ENCODE measurements at places on chromosomes 12 and 14.

DNA sequence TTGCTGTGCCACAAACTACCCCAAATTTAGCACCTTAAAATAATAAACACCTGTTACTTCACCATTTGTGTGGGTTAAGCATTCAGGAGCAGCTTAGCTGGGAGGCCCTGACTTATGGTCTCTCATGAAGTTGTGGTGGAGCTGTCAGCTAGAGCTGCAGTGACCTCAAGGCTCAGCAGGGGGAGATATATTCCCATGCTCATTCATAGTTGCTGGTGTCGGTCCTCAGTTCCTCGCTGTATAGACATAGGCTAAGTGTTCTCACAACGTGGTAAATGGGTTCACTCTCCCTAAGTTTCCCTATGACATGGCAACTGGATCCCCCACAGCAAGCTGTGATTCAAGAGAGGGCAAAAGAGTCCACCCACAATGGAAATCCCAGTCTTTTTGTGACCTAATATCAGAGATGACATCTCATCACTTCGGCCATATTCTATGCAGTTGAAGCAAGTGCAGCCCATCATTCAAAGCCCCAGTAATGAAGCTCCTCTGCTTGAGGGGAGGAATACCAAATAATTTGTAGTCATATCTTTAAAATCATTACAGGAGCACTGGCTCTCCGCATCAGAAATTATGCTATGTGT, 41.1 kb downstream of the PRB3 start:
- peak; percentile 55 for DNase-seq

DNA sequence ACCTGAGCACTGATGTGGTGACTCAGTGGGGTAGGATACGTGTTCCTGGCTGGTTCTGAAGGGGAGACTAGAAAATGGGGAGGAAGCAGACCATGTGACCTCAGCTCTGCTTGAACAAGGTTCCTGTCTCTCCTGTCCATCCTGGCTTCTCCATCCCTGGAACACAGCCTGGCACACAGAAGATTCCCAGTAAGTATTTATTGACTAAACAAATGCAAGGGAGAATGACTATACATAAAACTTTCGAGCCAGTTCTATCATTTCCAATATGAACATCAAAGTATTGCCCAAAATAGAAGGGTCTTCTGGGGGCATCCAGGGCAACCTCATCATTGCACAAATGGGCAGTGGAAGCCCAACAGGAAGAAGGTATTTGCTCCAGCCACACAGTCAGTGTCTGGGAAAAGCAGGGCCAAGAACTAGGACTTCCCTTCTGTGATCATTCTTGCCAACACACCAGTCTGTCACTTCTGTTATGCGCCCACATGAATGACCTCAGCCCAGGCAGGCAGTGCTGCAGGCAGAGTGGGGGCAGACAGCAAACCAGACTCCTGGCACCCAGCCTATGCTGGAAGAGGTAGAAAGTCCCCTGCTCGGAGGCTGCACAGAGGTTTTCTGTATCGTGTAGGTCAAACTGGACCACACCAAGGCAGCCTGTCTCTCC, 5.6 kb upstream of the SERPINA9 start:
- no peak for DNase-seq

- DNase-seq = no peak
Observed at GRCh38 chr14:71733210-71733883, 198.9 kb upstream of the RGS6 start.

DNA sequence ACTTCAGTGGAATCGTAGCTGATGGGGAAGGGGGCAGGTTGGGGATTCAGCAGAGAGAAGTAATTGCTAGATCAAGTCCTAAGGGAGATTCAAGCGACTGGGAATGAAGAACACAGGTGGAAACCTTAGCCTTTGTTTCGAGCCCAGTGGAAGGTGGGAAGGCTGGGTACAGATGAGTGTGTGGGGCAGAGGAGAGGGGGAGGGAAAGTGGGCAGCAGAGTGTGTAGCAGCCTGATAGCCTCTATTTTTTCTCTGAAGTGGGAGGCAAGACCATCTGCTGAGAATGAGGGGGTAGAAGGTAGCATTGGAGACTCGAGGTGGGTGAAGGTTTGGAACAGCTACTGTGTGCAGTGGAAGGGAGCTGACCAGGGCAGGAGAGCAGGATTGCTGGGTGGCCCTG, 91.0 kb downstream of the ADCK1 start:
- no peak for DNase-seq

GRCh38 chr14:102928412-102929240, 6.2 kb downstream of the AMN start:
- DNase-seq = no peak

DNA sequence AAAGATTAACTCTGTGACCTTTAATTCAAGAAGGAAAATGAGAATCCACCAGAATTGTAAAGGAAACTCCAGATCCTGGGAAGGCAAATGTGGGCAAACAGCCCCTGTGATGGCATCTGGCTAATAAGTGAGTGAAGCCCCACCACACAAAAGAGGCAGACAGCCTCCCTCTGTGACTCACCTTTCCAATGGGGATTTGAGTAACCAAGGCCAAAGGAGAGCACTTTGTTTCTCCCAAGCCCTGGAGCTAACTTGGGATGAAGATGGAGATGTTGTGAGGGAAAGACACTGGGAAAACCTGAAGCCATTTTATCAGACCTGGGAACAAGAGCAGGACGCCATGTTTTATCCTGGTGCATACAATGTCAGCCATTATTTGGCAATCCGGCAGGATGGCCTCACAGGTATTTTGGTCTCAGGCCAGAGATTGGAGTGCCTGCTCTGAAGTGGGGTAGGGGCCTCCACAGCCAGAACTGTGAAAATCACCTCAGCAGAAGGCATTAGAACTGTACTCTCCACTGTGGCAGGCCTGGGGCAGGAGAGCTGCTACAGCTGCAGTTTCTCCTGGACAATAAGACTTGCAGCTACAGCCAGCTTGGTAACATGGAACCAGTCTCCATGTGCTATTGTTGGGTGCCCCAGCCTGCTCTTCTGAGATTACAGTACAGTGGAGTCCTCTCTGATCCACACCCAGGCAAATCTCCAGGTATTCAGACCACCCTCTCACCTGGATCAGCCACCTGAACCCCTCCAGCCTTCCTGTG, 96.6 kb upstream of the PCED1B start:
- no peak for DNase-seq

- no peak for DNase-seq
Observed at GRCh38 chr12:25965682-25966081, 7.2 kb downstream of the RASSF8 start.

- DNase-seq = no peak
Observed at GRCh38 chr14:37598747-37599506, 3.5 kb downstream of the TTC6 start.

DNA sequence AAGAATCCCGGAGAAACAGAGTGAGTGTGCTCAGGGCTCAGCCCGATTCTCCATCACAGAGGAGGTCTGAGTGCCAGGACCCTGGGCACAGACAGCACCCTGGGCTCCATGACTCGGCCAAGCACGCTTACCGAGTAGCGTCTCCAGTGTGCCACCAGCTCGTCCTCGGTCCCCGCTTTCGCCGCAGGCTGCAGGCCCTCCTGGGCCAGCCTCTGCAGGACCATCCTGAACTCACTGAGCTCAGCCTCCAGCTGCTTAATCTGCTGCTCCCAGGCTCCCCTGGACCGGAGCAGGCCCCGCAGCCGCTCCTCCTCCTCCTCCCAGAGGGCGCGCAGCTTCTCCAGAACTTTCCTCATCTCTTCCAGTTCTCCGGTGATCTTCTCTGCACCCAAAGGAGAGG, 61.2 kb downstream of the SYNE3 start:
- no peak for DNase-seq

GRCh38 chr14:99754141-99755067, 38.8 kb upstream of the EML1 start:
- no peak for DNase-seq

DNA sequence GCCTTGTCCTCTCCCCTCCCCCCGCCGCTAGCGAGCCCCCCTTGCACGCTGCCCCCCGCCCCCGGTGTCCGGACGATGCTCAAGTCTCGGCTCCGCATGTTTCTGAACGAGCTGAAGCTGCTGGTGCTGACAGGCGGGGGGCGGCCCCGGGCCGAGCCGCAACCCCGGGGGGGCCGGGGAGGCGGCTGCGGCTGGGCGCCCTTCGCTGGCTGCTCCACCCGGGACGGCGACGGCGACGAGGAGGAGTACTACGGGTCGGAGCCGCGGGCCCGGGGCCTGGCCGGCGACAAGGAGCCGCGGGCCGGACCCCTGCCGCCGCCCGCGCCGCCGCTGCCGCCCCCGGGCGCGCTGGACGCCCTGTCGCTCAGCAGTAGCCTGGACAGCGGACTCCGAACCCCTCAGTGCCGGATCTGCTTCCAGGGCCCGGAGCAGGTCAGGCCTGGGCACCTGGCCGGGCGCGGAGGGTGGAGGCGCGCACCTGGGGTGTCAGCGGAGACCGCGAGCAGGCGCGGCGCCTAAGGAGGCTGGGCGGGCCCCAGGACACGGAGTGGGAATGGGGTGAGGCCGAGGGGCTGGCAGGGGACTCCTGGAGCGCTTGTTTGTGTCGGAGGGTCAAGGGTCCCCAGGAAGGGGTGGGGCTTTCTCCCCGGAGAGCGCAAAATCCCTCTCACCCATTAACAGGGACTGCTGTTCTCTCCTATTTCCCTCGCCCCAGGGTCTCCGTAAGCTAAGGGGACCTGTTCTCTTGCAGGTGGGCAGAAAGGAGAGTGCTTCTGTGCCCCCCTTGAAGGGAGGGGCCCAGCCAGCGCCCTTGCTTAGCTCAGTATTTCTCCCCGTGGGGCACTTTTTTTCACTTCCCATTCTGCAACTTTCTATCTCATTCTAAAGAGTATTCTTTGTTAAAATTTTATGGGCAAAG, 810 bp downstream of the MARCHF9 start:
- DNase-seq = no peak

GRCh38 chr12:9634969-9635754, 27.4 kb upstream of the KLRB1 start:
- peak; percentile 79 for DNase-seq

GRCh38 chr12:29224572-29224971, 75.5 kb downstream of the FAR2 start:
- no peak for DNase-seq

GRCh38 chr12:89779090-89779489, 70.5 kb upstream of the ATP2B1 start:
- DNase-seq = no peak

GRCh38 chr12:6234214-6234613, 34.0 kb downstream of the CD9 start:
- DNase-seq = no peak

GRCh38 chr12:9668161-9669018, 1.1 kb upstream of the CLEC2D start:
- no peak for DNase-seq

GRCh38 chr12:92158796-92159439, 13.3 kb upstream of the BTG1 start:
- peak; percentile 79 for DNase-seq

DNA sequence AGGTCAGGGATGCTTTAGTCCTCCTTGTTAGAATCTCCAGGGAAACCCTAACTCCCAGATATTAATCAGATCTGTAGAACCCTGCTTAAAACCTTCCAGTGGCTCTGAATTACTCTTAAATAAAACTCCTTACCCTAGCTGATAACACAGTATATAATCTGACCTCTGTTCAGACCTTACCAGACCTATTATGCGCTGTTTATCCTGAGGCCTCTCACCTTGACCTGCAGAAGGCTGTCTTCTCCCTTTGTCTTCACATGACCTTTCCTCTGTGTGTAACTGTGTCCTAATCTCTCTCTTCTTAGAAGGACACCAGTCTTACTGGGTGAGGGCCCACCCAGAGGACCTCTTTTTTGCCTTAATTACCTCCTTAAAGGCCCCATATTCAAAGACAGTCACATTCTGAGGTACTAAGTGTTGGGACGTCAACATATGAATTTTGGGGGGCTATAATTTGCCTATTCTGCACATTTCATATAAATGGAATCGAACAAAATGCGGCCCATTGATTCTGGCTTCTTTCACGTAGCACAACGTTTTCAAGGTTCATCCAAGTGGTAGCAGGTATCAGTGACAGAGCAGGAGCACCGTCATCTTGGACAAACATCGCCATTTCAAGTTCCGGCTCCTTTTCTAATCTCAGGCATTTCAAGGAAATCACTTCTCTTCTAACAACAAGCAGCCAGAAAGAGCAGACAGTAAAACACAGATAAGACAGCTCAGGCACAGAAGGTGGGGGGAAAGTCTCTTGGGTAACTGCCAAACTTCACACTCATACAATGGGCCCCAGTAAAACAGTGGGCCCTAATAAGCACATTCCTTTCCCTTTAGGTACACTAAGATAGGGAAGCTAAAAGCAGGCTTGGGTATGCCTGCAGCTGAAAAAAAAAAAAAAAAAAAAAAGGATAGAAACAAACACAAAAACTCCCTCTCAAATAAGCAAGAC, 200.2 kb upstream of the NUDT4 start:
- DNase-seq = no peak

DNA sequence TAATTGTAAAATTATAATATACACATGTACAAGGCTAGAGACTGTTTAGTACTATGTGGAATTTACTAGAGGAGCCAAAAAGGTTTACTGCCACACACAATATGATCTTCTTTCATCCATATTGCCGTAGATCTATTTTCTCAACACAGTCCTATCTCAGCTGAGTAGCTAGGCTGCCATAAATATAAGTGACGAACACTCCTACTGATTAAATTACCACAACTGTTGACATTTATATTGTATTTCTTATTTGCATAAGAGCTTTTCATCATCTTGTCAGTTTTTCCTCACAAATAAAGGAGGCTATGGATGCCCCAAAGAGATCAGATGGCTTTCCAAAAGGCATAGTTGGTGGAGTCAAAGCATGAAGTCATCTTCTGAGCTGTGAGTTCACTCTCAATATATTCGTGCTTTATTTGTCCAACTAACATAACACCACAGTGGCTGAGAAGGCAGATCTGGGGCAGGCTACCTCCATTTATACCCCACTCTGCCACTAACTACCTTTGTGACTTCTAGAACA, 78.6 kb downstream of the CCDC59 start:
- DNase-seq = no peak

GRCh38 chr12:26627335-26627734, 205.7 kb downstream of the ITPR2 start:
- no peak for DNase-seq

- no peak for DNase-seq
Observed at GRCh38 chr12:46452061-46452615, 79.6 kb upstream of the SLC38A2 start.

GRCh38 chr12:128570191-128571065, 253.3 kb downstream of the SLC15A4 start:
- DNase-seq = no peak

GRCh38 chr12:28759333-28759732, 389.7 kb upstream of the FAR2 start:
- no peak for DNase-seq

DNA sequence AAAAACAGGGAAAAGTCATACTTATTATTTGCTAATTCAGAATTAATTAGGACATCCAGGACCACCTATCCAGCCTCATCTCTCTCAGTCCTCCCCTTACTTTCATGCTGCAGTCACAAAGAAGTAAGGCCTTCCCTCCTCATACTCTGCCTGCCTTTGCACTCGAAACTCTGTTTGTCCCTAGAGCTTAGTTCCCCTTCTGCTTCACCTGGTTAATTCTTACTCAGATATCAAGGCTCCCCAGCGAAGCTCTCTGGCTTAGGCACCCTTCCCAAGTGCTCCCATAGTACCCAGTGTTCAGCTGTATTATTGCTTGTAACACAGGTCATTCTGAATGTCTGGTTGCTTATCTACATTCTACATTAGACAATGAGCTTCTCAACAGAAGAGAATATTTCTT, 81.3 kb downstream of the ERGIC2 start:
- DNase-seq = no peak

- DNase-seq = no peak
Observed at GRCh38 chr12:106684497-106684896, 90.0 kb upstream of the RIC8B start.

GRCh38 chr12:3076730-3077571, at the start of gene TSPAN9:
Gene TSPAN9 (plus strand): TSS chr12:3077379. CDS start chr12:3201194, 123,815 bp downstream.
- no peak for DNase-seq

- no peak for DNase-seq
Observed at GRCh38 chr12:74245458-74245857, 292.2 kb upstream of the ATXN7L3B start.

GRCh38 chr14:68910540-68910939, 68.6 kb downstream of the ACTN1 start:
- DNase-seq = no peak

All from foreskin melanocyte (primary cell).